ENCODE measurements at places on chromosomes 4 and X.
A peak's percentile ranks its signal among the peaks of the same experiment; 100 is the strongest.

GRCh38 chr4:183242291-183242690 is 77.8 kb downstream of the CLDN22 start:
- DNase-seq = no peak

DNA sequence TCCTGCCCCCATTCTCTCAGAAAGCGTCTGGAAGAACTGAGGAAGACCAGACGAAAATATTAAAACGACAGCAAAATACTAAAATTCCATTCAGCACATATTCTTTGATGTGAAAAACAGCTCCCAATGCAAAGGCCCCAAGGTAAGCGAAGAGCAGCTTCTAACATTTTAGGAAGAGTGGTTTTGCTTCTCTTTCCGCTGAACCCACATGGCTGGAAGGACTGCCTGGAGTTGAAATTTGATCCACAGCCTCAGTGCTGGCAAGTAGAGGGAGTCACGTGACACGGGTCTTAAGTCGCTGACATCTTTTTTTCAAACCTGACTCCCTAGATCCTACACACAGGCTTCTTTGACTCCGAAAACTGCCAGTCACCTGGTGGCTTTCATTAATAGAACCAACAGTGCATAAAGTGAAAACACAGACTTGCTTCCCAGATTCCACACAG is at the start of gene FAM13A:
TSS of gene FAM13A (minus strand) at position 233 of the 446 bp plus-strand sequence. CDS start at position 12, 221 bp downstream.
- peak; percentile 33 for DNase-seq

DNA sequence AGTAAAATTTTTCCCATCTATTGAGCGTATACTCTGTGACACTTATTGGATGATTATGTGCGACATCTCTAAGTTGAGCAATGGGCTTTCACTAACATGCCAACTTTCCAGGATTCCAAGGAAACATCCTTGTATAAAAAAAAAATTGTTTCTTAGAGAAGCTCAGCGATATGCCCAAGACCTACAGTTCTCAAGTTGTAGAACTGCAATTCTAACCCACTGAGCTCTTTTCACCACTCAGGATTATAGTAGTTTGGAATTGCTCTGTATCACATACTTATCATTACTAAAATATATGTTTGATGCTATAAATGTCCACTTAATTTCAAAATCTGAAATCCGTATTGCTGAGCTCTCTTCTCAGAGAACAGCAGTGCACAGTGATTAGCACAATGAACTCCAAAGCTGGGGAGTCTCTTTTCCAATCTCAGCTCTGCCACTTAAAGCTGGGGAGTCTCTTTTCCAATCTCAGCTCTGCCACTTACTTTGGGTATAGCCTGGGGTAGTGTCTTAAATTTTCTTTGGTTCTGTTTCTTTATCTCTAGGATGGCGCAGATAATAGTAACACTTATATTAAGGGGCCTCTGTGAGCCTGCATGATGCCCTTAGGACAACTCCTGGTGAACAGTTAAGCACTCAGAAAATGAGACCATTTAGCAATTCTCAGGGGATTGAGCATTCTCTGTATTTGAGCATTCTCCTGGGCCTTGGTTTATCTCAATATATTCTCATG is 1722.2 kb upstream of the AGA start:
- DNase-seq = no peak

GRCh38 chrX:24979081-24979480 is 36.7 kb downstream of the ARX start:
- no peak for DNase-seq

DNA sequence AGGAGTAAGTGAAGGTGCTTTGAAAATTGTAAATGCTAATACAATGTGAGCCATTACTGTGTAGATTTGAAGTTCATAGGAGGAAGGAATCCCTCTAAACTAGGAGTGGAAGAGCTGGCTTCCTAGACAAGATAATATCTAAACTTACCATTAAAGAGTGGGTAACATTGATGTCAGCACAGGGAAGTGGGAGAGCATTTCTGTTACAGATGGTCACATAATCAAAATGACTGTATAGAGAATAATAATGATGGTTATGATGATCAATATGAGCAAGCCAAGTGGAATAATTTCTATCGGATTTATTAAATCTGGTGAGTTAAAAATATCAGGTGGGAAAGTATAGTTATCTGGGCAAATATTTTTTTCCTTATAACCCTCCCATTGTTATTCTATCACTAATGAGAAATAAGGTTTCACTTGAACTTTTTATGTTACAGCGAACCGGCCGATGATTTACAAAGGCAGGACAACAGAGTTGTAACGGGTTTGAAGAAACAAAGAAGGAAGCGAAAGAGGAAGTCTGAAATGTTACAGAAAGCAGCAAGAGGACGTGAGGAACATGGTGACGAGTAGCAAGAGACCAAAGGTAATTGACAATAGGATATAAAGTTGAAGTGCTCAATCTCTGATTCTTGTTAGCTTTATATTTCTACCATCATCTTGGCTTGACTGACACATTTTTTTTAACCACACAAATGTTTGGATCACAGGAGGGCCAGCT is 43.5 kb downstream of the FMR1NB start:
- DNase-seq = peak; percentile 68

- no peak for DNase-seq
Observed at GRCh38 chr4:176380352-176381157, 60.8 kb downstream of the SPCS3 start.

DNA sequence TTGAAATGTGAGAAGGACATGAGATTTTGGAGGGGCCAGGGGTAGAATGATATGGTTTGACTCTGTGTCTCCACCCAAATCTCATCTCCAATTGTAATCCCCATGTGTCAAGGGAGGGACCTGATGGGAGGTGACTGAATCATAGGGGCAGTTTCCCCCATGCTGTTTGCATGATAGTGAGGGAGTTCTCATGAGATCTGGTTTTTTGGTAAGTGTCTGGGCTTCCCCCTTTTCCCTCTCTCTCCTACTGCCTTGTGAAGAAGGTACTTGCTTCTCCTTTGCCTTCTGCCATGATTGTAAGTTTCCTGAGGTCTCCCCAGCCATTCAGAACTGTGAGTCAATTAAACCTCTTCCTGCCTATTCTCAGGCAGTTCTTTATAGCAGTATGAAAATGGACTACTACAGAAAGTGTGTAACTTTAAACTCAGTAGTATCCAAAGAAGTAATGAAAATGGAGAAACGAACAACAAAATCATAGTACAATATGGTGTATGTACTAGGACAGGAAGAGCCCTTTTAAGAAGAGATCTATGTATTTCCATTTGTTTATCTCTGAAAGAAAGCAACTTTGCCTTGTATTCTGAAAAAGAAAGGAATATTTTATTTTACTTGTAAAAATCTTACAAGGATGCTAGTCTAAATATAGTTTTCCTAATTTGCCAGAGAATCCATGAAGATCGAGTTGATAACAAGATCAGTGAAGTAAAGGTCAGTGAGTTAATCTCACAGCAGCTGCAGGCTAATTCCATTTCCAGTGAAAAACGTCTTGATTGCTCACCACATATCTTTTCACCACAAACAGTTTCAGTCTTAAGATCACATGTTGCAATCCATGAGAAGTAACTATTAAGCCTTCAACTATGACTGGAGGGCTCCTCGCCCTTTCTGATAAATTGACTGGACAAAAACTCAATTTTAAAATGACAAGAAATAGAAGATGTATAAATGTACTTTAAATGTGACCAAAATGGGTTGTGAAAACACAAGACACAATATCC is 20.5 kb downstream of the PKD2 start:
- DNase-seq = peak; percentile 85

DNA sequence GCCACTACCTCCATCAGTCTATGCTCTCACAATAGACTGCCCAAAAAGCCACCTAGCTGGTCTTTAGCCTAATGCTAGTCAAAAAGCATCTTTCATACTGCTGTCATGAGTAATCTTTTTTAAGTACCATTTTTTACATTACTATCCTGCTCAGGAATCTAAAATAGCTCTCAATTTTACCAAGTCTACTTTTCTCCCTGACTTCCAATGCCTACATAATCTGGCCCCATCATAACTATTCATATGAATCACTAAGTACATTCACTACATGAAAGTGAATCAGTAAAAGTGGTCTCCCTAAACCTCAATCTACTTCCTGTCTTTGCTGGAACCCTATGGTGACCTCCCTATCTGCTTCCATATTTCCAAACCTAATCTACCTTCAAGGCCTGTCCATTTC is 105.9 kb downstream of the THOC2 start:
- no peak for DNase-seq

- no peak for DNase-seq
Observed at GRCh38 chr4:67674098-67674497, 26.9 kb downstream of the UBA6 start.

- no peak for DNase-seq
Observed at GRCh38 chr4:138897811-138898226, 117.8 kb upstream of the NOCT start.

GRCh38 chr4:38751341-38752010 is 31.3 kb downstream of the TLR10 start:
- peak; percentile 52 for DNase-seq

DNA sequence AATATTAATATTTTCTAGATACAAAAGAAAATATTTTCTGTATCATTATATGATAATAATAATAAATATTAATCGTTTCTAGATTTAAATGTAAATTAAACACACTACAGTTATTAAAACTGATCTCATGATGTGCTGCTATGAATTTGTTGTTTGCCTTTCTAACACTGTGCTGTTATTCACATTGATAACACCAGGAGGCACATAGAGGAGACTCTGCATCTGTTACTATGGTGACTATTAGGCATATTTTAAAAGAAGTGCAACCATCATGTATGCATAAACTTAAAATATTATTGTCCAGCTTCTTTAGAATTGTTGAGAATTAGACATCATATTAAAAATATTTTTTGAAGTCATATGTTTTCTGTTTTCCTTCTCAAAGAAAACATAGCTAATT is 11.8 kb upstream of the PDGFC start:
- no peak for DNase-seq

- DNase-seq = peak; percentile 70
Observed at GRCh38 chr4:6720202-6720699, 4.3 kb downstream of the BLOC1S4 start.

DNA sequence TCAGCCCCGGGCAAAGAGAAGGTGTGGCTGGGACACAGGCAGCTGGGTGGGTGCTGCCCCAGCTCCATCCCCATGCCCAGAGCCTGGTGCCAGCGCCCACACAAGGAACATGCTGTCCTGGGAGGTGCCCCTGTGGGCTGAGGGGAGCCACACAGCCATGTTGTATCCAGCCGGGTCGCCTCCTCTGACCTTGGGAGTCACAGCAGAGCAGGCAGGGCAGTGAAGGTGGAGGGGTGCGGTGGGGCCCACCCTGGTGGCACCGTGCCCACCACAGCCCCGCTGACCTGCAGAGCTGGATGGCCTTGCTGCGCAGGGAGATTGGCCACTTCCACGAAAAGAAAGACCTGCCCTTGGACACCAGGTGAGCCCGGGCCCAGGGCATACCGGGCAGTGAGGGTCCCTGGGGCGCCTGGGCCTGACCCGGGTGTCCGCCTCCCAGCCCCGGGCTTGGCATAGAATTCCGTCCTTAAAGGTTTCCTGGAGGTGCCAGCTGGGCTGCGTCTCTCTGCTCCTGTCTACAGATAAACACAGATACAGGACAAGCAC is 18.7 kb upstream of the ADD1 start:
- no peak for DNase-seq

Data from inflammatory macrophage treated with lipopolysaccharide for 4 hours (primary cell).